ENCODE measurements at places on chromosomes 6 and 20.

DNA sequence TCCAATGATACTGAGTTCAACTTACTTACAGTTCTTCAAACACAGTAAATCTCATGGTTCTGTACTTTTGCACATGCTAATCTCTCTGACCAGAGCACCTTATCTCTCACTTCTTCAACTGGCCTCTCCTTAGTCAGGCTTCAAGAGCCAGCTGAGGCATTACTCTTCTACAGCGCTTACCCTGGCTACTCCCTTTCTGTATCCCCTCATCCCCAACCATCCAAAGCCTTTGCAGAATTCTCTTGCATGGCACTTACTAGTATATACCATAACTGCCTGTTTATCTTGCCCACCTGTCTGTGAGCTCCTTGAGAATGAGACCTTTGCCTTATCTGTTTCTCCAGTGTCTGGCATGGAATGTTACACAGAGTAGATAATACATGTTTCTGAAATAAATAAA is 49.2 kb downstream of the SESN1 start:
- peaks cover 4% of the 10 kb centered on the region for H3K4me1 ChIP-seq
- no peaks in the 10 kb centered on the region for H3K36me3 ChIP-seq
- no peak for DNase-seq
- H3K27ac ChIP-seq: no peak overlapping the region
- H3K4me3 ChIP-seq: no peak overlapping the region
- no peaks in the 10 kb centered on the region for H3K27me3 ChIP-seq

- H3K36me3 ChIP-seq: no peaks in the 10 kb centered on the region
- no peak overlapping the region for H3K4me3 ChIP-seq
- H3K4me1 ChIP-seq: no peaks in the 10 kb centered on the region
- no peak overlapping the region for H3K27ac ChIP-seq
Observed at GRCh38 chr6:159577564-159577963, 115.5 kb downstream of the SOD2 start.

DNA sequence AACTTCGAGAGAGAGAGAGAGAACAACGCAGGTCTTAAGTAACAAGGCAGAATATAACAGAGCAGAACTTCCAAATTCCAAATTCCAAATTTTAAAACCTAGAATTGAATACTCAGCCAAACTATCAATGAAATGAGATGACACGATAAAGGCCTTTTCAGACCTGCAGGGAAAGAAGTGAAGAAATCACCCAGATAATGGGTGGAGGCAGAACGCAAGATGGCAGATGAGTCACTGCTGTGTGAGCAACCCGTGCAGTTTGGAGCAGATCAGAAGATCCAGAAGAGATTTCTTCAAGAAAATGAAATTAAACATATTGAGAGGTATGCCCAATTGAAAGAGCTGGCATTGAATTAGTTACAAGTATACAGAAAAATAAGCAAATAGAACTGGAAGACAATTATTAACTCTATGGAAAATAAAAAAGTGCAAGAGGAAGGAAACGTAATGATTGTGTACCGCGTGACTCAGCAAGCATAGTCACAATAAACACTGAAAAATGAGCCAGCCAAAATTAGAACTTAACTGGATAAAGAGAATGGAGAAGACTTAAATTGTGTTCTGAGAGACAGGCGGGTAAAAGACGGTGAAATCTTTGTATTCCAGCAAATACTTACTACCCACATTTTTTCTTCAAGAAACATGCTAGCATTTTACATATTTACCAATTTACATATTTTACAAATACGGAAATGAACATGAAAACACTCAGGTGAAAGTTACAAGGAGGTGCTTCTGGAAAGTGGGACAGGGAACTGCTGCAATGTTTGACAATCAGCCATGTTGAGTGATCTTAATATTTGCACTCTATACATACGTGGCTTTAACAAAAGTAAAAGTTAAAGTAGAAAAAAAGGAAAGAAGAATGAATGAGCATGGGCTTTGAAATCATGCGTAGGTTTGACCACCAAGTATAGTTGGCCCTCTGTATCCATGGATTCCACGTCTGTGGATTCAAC is 87.9 kb upstream of the CDYL start:
- no peak overlapping the region for H3K27ac ChIP-seq
- no peaks in the 10 kb centered on the region for H3K4me1 ChIP-seq
- no peak for DNase-seq
- H3K4me3 ChIP-seq: no peak overlapping the region
- H3K27me3 ChIP-seq: no peaks in the 10 kb centered on the region

DNA sequence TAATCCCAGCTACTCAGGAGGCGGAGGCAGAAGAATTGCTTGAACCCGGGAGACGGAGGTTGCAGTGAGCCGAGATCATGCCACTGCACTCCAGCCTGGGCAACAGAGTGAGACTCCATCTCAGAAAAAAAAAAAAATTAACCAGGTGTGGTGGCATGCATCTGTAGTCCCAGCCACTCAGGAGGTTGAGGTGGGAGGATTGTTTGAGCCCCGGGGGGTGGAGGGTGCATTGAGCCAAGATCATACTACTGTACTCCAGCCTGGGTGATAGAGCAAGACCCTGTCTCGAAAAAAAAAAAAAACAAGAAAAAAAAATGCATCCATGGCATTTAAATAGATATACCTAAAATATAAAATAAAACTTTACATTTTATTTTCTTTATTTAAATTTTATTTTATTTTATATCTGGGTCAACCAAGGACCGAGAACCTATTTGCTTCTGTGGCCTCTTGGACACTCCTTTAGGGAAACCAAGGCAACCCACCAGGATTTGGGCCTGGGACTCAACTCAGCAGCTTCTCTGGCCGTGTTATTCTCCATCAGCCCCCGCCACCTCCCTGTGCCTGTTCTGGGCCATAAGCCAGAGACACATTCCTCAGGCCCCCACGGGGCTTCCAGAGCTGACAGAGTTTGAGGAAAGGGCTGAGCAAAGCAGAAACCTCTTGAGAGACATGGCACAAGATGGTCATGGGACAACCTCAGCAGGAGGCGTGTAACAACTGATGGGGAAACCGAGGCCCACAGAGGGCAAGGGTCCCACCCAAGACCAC is 6.2 kb downstream of the SNTA1 start:
- H3K36me3 ChIP-seq: no peaks in the 10 kb centered on the region
- DNase-seq: no peak
- no peaks in the 10 kb centered on the region for H3K4me1 ChIP-seq
- no peaks in the 10 kb centered on the region for H3K27me3 ChIP-seq
- H3K4me3 ChIP-seq: no peak overlapping the region
- no peak overlapping the region for H3K27ac ChIP-seq

All from effector memory CD4-positive, alpha-beta T cell (primary cell).